ENCODE measurements at places on chromosomes 6 and 20.

- DNase-seq: no peak
These were observed 7.2 kb downstream of the ADGRF1 start for GRCh38 chr6:47034926-47035325.

- DNase-seq: no peak
These were observed 28.0 kb upstream of the MLIP start for GRCh38 chr6:54083287-54083686.

DNA sequence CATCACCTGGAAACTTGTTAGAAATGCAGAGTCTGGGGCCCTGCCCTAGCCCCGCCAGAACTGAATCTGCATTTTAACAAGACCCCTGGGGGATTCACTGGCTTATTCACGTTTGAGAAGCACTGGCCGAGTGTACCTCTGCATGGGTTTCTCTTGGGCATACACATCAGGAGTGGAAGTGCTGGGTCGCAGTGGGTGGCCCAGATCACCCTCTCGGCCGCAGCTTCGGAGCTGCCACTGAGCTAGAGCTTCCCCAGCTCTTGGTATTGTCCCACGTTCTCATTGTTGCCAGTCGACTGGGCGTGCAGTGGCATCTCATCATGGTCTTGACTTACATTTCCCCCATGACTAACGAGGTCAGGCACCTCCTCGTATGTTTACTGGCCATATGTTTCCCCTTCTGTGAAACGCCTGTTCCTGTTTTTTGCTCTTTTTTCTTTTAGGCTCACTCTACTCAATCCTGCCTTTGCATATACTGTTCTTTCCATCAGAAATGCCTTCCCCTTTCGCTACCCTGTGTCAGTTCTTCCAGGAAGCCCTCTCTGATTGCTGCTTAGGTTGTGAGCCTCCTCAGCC, 3.0 kb upstream of the DLGAP4 start:
- DNase-seq: no peak

DNA sequence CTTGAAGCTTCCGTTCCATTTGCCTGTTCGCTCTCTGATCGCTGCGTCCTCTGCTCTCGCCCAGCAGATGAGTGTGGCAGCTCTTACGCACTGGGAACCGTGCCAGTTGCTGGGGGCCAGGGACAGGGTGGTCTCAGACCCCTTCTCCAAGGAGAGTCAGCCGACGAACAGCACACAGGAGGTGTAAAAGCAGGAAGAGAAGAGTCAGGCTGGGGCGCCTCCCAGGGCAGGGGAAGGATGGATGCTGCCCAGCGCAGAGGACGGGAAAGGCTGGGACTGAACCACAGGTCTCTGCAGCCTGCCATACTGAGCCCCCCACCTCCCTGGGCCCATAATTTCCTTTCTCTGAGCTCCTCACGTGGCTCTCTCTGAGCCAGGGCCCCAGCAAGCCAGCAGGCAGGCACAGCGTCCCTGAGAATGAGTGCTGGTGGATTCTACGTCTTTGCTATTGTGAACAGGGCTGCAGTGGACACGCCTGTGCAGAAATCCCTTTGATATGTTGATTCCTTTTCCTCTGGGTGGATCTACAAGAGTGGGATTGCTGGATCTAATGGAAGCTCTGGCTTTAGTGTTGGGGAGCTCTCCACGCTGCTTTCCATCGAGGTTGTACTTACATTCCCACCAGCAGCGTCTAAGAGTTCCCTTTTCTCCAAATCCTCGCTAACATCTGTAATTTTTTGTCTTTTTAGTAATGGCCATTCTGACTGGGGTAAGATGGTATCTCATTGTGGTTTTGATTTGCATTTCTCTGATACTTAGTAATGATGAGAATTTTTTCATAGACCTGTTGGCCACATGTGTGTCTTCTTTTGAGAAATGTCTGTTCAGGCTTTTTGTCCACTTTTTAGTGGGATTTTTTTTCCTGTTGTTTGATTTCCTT, 104.1 kb downstream of the PSMB1 start:
- DNase-seq: no peak

- no peak for DNase-seq
These were observed 54.5 kb downstream of the GINS1 start for GRCh38 chr20:25461786-25462545.

GRCh38 chr6:150004101-150004782, 21.1 kb downstream of the RAET1L start:
- peak; percentile 55 for DNase-seq

Measured in naive thymus-derived CD8-positive, alpha-beta T cell (primary cell).